Activated T-helper 1 cell treated with Interleukin-2 at 50 U/mL for 16 hours (primary cell): ENCODE measurements at places on chromosomes 12 and 14.

DNA sequence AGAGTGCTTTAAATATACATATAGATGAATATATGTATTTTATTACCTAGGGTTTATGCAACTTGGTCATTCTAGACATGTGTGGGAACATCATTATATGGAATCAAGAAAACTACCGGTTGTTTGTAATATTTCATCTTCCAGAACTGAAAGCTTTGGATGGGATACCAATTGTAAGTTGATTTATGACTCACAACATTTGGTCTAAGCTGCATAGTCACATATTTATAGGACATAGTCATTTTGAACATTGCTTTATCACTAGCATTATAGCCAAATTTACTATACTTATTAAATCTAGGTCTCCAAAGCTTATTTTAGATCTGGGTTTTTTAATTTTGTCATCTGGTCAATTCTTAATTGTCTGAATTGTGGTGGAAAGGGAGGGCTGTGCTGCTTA is 83.7 kb upstream of the PCNX4 start:
- no peak for DNase-seq

- DNase-seq, result no peak
Measured at GRCh38 chr12:102314821-102315220, 117.2 kb upstream of the PMCH start.

DNA sequence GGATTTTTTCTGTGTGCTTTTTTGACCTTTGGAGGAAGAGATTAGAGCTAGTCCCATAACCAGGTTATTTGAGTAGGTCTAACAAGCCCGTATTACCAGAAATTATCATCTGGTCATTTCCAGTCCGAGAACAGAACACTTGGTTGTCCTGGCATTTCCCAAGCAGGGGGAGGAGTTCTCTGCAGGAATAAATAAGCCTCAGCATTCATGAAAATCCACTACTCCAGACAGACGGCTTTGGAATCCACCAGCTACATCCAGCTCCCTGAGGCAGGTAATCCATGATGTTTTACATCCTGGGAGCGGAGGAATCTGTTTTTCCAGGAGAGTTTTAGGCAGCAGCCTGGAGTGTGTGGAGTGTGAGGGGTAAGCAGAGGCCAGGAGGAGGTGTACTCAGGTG is at the start of gene SERPINA3:
Gene SERPINA3 (plus strand): TSS at position 218 of the 400 bp plus-strand sequence. CDS start 2,051 bp downstream, outside the sequence.
- no peak for DNase-seq

DNA sequence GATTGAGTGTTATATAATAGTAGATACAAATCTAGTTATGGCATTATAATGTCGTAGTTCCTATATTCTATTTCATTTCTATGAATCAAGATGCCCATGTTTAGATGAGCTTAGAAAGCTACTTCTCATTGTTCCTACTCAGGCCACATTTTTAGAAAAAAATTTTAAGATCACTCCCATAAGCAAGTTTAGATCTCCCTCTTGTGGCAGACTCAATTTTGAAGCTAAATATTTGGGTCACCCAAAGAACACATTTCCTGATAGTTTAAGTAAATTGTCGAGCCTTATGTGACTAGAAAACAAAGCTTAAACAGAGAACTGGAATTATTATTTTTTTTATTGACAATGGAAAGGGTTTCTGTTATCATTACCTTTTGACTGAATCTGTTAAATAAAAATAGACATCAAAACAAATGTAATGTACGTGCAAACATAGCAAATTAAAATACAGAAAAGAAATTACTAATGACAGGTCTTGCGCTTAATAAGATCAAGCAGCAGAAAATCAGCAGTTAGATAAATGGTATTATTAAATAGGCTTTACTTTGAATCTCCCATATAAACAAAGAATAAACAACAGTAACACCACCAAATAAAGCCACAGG is 180.2 kb downstream of the ACSS3 start:
- DNase-seq, result no peak

GRCh38 chr14:59271734-59272133 is 83.3 kb downstream of the DAAM1 start:
- no peak for DNase-seq

DNA sequence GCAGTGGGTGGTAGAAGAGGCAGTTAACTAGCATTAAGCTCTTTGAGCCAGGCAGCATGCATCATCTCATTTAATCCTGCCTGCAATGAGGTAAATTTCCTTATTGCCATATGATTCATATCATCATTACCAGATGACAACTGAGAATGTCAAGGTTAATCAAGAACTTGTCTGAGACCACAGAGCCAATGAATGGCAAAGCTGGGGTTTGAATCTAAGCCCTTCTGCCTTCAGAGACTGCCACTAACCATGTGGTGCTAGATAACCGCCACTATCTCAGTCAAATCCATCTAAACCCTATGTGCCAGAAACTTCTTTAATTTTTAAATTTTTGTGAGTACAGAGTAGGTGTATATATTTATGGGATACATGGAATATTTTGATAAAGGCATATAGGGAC is 77.8 kb upstream of the GRIP1 start:
- DNase-seq, result no peak
